ENCODE measurements at places on chromosomes 11 and 22.

DNA sequence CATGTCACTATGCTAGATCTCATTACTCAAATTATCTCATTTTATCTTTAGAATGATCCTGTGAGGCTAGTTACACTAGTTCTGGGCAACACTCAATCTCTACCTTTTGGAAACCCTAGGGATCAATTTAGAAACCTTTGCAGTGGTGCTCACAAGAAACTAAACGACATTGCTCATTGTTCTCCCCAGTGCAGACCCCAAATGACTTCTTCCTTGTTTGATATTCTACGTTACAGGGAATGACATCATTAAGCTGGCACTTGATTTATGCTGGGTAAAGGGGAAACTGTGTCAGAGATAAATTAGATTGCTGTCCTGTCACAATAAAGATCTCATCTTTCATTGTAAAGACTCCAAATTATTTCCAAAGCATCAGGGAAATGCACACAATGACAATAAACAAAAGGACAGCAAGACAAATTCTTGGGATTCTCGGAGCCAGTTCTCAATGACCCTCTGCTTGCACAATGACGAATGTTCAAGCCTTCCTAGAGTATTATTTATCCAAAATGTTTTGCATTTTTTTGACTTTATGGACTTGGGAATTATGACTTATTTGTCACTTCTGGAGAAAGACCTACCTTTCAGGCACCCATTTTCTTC, 1121.8 kb upstream of the TENM4 start:
- DNase-seq: no peak

GRCh38 chr22:41766476-41766875, 34.0 kb upstream of the CCDC134 start:
- DNase-seq: no peak

GRCh38 chr11:112404112-112404511, 143.5 kb upstream of the PLET1 start:
- DNase-seq: peak; percentile 83

GRCh38 chr22:48677168-48677520, 1150.5 kb downstream of the BRD1 start:
- no peak for DNase-seq

GRCh38 chr11:16361108-16361865, 4.9 kb upstream of the SOX6 start:
- DNase-seq: no peak

- no peak for DNase-seq
These were observed 128.7 kb downstream of the DSCAML1 start for GRCh38 chr11:117668321-117668751.

- peak; percentile 74 for DNase-seq
These were observed at the start of gene CD82 for GRCh38 chr11:44565211-44565952. Gene CD82 (plus strand): TSS chr11:44565663. CDS start chr11:44594663, 29,000 bp downstream.

- peak; percentile 57 for DNase-seq
These were observed 4.4 kb downstream of the GAS2 start for GRCh38 chr11:22670830-22671229.

DNA sequence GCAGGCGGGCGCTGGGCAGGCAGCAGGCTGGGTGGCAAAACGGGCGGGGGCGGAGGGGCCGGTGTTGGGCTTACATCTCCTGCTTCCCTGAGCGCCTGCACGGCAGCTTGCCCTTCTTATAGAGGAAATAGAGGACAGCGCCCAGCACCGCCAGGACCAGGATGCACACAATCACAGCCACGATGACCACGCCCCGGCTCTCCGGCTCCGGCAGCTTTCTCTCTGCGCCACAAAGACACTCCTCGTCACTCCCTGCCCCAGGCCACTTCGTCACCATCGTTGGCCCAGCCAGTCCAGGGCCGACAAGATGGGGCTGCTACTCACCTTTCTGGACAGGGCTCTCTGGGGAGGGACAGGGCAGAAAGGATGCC, 6.3 kb downstream of the MCAM start:
- no peak for DNase-seq

DNA sequence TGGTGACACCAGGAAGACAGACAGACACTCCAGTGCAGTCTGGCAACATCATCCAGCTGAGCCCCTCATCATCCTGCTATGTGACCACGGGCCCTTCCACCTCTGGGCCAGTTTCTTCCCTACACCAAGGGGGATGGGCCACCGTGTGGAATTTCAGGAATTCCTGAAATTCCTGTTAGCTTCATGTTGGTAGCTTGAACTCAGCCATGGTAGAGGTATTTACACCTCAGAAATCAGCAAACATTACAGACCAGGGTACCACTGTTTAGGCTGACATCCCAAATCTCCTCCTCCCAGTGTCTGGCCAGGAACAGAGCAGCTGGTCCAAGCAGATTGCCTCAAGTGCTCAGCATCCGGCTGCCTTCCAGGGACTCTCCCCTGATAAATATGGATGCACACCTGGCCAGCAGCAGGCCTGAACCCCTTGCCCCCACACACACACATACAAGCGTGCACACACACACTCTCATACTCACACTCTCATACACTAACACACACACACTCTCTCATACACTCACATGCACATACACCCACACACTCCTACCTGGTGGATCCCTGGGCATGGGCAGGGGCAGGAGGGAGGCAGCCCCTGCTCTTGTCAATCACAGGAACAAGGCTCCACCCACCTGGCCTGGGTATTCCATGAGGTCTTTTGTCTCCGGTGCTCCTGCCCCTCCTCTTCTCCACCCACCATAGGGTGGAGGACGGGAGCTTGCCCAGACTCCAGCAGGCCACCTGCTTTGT, 85.2 kb downstream of the BUD13 start:
- DNase-seq: no peak

DNA sequence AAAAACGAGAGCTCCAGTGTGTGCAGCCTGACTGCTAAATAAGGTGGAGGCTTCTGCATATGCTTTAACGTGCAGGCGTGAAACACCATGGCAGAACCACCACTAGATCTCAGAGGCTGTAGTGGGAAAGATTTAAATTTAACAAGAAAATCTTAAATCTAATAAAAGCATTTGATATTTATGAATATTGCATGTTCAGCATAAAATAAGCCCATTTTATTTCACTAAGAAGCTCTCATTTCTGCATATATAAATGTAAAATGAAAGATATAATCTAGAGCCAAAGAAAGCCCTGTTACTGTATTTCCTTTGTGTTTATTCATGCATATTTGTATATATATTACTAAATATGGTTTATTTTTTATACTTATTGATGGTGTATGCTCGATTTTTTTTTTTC, 188.3 kb downstream of the DDX10 start:
- DNase-seq: no peak

- no peak for DNase-seq
These were observed 67.4 kb downstream of the TP53I11 start for GRCh38 chr11:44883277-44883676.

DNA sequence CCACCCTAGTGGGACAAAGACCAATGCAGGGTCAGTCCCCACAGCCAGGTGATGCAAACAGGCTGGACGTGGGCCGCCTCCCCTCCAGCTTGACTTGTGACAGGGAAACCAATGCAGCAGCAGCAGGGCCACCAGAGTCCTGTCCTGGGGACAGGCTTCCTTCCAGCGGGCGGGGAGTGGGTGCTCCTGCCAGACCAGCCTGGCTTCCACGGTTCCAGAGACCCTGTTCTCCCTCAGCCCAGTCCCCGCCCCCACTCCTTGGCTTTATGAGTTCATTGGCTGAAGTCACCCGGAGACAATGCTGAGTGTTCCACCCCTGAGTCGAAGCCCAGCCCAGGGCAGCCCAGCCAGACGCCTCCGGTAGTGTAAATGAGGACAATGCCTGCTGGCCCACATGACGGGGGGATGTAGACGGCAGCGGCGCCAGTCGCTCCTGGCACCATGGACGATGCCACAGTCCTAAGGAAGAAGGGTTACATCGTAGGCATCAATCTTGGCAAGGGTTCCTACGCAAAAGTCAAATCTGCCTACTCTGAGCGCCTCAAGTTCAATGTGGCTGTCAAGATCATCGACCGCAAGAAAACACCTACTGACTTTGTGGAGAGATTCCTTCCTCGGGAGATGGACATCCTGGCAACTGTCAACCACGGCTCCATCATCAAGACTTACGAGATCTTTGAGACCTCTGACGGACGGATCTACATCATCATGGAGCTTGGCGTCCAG, at the start of gene TSSK2:
Gene TSSK2 (plus strand): TSS at position 350 of the 726 bp plus-strand sequence. CDS start 92 bp downstream, at position 442.
- DNase-seq: no peak

GRCh38 chr11:44306052-44306917, 3.7 kb downstream of the ALX4 start:
- DNase-seq: no peak

DNA sequence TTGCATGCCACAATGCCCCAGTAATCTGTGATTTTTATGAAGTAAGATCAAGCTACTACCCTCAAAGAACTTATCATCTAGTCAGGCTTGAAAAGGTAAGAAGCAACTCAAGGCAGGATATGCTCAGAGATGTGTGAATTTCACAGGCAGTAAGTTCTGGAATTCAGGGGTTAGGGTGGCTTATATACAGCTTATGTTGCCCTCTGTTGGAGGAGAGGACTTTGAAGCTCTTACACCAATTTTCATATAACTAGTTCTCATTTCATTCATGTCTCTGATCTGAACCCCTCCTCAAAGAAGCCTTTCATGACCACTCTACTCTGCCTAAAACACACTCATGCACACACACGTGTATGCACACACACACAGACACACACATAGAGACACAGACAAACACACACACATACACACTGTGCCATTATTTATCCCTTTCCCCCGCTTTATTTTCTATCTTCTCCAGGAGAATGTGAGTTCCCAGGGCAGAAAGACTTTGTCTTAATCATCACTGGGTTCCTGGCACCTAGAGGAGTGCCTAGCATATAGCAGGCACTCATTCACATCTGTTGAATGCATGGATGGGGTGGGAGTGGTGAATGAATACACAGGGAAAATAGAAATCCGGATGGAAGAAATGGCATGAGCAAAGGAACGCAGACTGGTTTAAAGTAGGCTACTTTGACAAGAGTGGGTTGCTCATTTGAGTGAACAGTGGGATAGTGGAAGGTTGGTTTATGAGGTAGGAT, 220.7 kb upstream of the ZBED5 start:
- no peak for DNase-seq

DNA sequence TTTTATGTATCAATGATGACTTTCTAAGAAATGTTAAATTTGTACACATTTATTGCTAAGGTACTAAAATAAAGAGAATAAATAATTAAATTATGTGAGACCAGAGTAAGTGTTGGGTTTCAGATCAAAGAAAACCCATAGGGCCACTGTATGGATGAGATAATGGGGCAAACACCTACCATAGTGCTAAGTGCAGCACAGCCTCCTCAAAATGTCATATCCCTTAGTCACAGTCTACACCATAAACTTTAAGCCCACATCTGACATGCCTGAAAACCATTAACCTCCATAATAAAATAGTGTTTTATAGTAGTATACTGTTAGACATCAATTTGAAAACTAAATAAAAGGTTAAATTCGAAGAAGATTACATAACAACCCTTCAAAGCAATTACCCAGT, 37.5 kb downstream of the SESN3 start:
- DNase-seq: no peak

GRCh38 chr22:36727927-36728488, 24.5 kb upstream of the CACNG2 start:
- no peak for DNase-seq

DNA sequence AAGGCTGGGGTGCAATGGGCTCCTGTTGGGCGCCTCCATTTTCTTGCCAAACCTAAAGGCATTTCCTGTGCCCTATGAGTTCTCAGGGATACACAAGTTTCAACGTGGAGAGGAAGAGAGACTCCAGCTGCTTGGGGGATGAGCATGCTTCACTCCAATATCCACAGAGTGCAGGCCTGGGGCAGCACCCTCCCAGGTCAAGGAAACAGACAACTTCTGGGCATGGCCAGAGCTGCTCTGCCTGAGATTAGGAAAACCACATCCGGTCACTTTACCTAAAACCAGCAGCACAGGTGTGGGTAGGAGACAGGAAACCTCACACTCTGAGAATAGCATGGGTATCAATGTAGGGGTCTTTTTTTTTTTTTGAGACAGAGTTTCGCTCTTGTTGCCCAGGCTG, 28.7 kb downstream of the TMEM184B start:
- DNase-seq: no peak

- no peak for DNase-seq
These were observed 3.0 kb downstream of the SNX19 start for GRCh38 chr11:130913268-130913667.

- DNase-seq: no peak
These were observed 18.5 kb upstream of the BAIAP2L2 start for GRCh38 chr22:38129021-38129420.

DNA sequence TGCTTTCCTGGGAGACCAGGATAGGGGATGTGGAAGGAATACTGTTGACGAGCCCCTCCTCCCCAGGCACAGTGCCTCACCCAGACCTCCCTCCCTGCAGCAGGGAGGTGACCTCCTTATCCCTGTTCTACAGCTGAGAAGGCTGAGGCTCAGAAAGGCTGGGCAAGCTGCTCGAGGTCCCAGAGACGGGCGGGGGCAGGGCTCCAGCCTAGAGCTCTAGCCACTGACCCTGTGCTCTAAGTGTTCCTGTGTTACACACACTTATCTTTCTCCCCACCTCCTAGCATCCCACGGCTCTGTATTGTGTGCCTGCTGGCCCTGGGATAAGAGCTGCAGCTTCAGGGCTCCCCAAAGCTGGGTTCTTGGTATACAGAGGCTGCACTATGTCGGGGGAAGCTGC, 7.9 kb downstream of the CCDC134 start:
- no peak for DNase-seq

DNA sequence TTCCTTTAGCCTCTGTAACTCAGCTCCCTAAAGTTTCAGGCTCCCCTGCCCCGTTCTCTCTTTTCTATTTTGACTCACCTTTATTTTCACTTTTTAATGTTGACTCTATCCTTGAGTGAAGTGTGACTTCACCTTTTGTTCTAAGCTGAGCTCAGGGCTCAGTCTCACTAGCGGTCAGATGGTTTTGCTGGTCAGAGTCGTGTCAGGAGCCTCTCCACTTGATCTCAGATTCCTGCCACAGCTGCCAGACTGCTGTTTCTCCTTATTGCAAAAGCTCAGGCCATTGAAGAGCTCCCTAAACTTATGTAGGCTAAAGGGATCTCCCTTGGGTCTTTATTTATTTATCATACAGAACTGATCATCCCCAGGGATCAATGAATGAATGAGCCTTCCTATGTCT, 13.7 kb upstream of the POU2AF2 start:
- DNase-seq: no peak

GRCh38 chr11:27234043-27234668, 128.9 kb downstream of the CCDC34 start:
- DNase-seq: peak; percentile 81

- no peak for DNase-seq
These were observed 175.7 kb upstream of the API5 start for GRCh38 chr11:43135966-43136534.

GRCh38 chr11:114447444-114447843, 8.2 kb downstream of the REXO2 start:
- no peak for DNase-seq

- DNase-seq: no peak
These were observed 155.4 kb downstream of the NELL1 start for GRCh38 chr11:20824773-20825172.

All from NCI-H187 treated with DMSO at 0.1 percent for 48 hours (cell line).